ENCODE measurements at places on chromosomes 4 and X. TPM values are rescaled to one million over a fixed set of nuclear protein-coding genes. Genes with fewer than 3 reads are reported as not detected.

DNA sequence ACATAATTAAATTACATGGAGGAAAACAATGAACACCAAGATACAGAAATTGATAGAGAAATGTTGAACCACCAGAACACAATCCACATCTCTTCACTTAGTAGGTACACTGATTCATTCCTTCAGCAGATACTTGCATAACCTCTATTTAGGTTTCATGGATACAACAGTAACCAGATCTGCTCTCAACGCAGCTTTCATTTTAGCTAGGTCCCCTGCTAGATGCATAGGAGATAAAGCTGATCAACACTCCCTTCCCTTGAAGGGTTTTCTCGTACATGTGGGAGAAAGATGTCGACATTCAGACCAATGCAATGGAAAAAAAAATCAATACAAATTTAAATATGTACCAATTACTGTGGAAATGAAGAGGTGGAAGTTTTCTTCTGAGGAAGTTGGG is 37.3 kb downstream of the UNC5C start:
- DNase-seq = no peak
- no peaks in the 10 kb centered on the region for H3K27me3 ChIP-seq
- H3K27ac ChIP-seq = no peak overlapping the region
- no peak overlapping the region for H3K4me3 ChIP-seq
- no peaks in the 10 kb centered on the region for H3K36me3 ChIP-seq

DNA sequence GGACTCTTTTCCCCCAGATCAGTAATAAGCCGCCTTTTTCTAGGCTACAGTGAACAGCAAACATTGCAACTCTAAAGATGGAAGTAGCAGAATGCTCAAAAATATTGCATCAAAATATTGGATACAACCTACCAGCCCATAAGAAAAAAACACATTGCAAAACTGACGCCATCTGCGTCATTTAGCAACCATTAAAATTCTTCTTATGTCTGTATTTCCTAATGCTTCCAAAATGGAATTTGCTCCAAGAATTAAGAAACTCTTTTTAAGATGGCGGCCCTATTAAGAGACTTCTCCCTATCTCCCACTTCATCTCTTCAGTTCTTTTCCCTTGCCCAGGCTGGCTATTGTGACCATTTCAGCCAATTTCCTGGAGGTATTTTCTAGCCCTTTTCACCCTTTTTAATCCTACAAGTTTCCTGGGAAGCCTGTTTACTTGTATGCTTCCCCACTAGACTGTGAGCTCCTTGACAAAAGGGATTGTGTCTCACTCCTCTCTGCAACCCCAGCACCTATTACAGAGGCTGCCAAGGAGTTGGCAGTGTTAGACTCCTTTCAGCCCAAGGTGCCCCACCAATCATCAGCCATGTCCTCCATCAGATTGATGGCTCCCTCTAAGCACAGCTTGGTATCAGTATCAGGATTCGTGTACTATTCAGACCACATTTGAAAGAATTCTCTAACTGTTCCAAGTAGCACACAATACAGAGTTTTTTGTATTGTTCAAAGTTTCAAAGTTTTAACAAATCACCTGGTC is 4.4 kb downstream of the GPC3 start:
- no peak overlapping the region for H3K4me3 ChIP-seq
- H3K27ac ChIP-seq = no peak overlapping the region
- no peaks in the 10 kb centered on the region for H3K4me1 ChIP-seq
- DNase-seq = no peak
- H3K36me3 ChIP-seq = no peaks in the 10 kb centered on the region

GRCh38 chrX:94288325-94288724 is 614.3 kb downstream of the FAM133A start:
- peaks cover 4% of the 10 kb centered on the region for H3K27me3 ChIP-seq
- no peak for DNase-seq
- H3K36me3 ChIP-seq = no peaks in the 10 kb centered on the region
- H3K27ac ChIP-seq = no peak overlapping the region
- H3K4me1 ChIP-seq = no peaks in the 10 kb centered on the region

DNA sequence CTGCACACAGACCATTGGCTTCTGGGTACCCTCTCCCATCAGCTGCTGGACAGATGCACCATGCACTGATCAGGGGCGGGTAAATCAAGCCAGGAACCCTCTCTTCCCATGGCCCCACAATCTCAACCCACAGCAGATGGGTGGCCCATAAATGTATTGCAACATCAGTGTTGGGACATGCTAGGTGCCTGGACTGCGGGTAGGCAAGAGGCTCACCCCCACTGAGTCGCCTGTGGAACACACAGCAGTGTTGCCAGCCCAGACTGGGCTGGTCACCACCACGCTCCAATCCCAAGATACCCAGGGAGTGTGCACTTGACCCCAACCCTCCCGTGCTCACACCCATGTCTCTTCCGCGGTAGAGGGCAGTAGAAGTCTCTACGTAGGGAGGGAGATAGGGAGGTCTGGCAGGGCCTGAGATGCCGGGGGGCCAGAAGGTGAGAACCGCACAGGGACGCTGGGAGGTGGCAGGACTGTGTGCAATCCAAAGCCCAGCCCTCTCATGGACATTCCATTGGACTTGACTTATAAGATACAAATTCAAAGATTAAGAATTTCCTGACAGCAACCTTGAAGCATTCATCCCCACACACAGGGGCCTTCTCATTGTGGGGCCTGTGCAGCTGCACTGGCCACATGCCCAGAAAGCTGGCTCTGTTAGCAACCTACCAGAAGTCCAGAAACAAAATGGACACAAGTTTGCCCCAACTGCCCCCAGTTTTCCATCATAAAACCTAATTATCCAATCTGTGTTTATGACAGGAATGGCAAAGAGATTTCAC is 183.7 kb downstream of the NSUN7 start:
- no peaks in the 10 kb centered on the region for H3K4me1 ChIP-seq
- H3K4me3 ChIP-seq = no peak overlapping the region
- H3K27me3 ChIP-seq = no peaks in the 10 kb centered on the region
- H3K36me3 ChIP-seq = no peaks in the 10 kb centered on the region
- DNase-seq = no peak

DNA sequence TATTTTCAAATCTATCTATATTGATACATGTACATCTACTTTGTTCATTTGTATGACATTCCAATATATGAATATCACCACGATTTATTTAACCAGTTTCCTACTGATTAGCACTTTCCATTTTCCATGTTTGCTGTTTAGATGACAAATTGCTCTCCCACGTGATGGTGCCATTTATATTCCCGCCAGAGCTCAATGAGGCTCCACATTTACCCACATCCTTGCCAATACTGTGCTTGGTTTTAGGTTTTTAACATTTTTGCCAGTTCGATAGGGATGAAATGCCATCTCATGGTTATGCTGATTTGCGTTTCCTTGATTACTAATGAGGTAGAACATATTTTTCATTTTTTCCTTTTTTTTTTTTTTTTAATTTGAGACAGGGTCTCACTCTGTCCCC is 86.7 kb upstream of the TRIM2 start:
- no peaks in the 10 kb centered on the region for H3K4me1 ChIP-seq
- no peak for DNase-seq
- no peaks in the 10 kb centered on the region for H3K27me3 ChIP-seq
- no peak overlapping the region for H3K27ac ChIP-seq

- no peaks in the 10 kb centered on the region for H3K36me3 ChIP-seq
- H3K27me3 ChIP-seq = no peaks in the 10 kb centered on the region
- no peak overlapping the region for H3K27ac ChIP-seq
- H3K4me1 ChIP-seq = no peaks in the 10 kb centered on the region
- H3K4me3 ChIP-seq = no peak overlapping the region
Measured at GRCh38 chr4:2350982-2351381, 67.5 kb downstream of the ZFYVE28 start.

PDZD4 gene
- 1.8 TPM for total RNA-seq

ASIC5 gene
- not detected for total RNA-seq

KCNE5 gene
- total RNA-seq = 0.27 TPM

CUL4B gene
- total RNA-seq = 12.9 TPM

- H3K36me3 ChIP-seq = no peaks in the 10 kb centered on the region
- H3K4me3 ChIP-seq = no peak overlapping the region
- no peaks in the 10 kb centered on the region for H3K27me3 ChIP-seq
- H3K27ac ChIP-seq = no peak overlapping the region
Measured at GRCh38 chr4:52566136-52567031, 92.7 kb downstream of the USP46 start.

GRCh38 chrX:155819525-155819924 is 61.6 kb upstream of the VAMP7 start:
- H3K27ac ChIP-seq = no peak overlapping the region
- H3K4me1 ChIP-seq = no peaks in the 10 kb centered on the region
- H3K27me3 ChIP-seq = no peaks in the 10 kb centered on the region
- no peak for DNase-seq
- H3K4me3 ChIP-seq = no peak overlapping the region

GRCh38 chr4:2408401-2408958 is 10.0 kb downstream of the ZFYVE28 start:
- H3K27ac ChIP-seq = no peak overlapping the region
- no peak overlapping the region for H3K4me3 ChIP-seq
- H3K27me3 ChIP-seq = no peaks in the 10 kb centered on the region
- no peaks in the 10 kb centered on the region for H3K36me3 ChIP-seq
- H3K4me1 ChIP-seq = no peaks in the 10 kb centered on the region

DNA sequence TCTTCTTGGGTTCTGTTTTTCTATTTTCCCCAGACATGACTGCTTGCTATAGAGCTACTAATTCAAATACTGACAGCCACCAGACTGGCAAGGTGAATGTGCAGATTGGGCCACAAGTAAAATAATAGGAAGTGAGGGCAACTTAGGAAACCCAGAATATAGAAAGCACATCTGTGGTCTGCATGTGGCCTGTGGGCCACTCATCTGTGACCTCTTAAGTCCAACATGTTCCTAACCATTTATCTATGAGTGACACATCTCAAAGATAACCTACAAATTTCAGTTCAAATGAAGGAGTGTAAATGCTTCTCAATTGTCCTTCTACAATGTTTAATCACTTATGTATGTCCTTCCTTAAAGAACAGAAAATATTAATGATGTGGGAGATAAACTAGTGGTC is 128.9 kb downstream of the REELD1 start:
- no peaks in the 10 kb centered on the region for H3K4me1 ChIP-seq
- H3K4me3 ChIP-seq = no peak overlapping the region
- no peak overlapping the region for H3K27ac ChIP-seq

GRCh38 chr4:16916719-16917337 is 18.4 kb upstream of the LDB2 start:
- H3K27ac ChIP-seq = no peak overlapping the region
- no peaks in the 10 kb centered on the region for H3K4me1 ChIP-seq
- no peak overlapping the region for H3K4me3 ChIP-seq

GRCh38 chr4:76764251-76764650 is 133.7 kb downstream of the SOWAHB start:
- H3K4me3 ChIP-seq = no peak overlapping the region
- H3K27ac ChIP-seq = no peak overlapping the region
- H3K4me1 ChIP-seq = no peaks in the 10 kb centered on the region
- no peaks in the 10 kb centered on the region for H3K27me3 ChIP-seq
- H3K36me3 ChIP-seq = no peaks in the 10 kb centered on the region
- DNase-seq = no peak

GRCh38 chrX:113315927-113316326 is 475.3 kb upstream of the AMOT start:
- H3K4me3 ChIP-seq = no peak overlapping the region
- H3K4me1 ChIP-seq = no peaks in the 10 kb centered on the region
- no peaks in the 10 kb centered on the region for H3K36me3 ChIP-seq
- DNase-seq = no peak
- no peaks in the 10 kb centered on the region for H3K27me3 ChIP-seq

DNA sequence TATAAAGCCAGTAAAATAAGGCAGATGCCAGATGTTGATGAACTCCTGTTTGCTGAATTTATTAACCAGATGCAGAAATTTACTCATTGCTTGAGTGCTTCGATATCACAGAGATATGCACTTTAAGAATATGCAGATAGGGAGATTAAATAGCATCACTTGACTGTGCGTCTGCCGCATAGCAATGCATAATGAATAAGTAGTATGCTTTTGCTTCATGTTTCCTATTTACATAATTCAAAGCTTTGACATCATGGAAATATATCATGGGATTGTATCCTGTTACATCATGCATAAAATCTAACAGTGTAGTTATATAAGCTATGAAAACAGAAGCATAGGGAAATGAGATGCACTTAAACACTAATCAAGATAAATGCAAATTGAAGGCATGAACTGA is 45.9 kb downstream of the VEGFC start:
- no peak for DNase-seq
- no peaks in the 10 kb centered on the region for H3K36me3 ChIP-seq
- H3K27me3 ChIP-seq = no peaks in the 10 kb centered on the region
- no peak overlapping the region for H3K27ac ChIP-seq
- no peaks in the 10 kb centered on the region for H3K4me1 ChIP-seq

- peak; percentile 62 for DNase-seq
- no peaks in the 10 kb centered on the region for H3K27me3 ChIP-seq
- peaks cover 18% of the 10 kb centered on the region for H3K4me1 ChIP-seq
- H3K36me3 ChIP-seq = no peaks in the 10 kb centered on the region
Measured at GRCh38 chr4:2963966-2964471, 648 bp downstream of the GRK4 start.

DNA sequence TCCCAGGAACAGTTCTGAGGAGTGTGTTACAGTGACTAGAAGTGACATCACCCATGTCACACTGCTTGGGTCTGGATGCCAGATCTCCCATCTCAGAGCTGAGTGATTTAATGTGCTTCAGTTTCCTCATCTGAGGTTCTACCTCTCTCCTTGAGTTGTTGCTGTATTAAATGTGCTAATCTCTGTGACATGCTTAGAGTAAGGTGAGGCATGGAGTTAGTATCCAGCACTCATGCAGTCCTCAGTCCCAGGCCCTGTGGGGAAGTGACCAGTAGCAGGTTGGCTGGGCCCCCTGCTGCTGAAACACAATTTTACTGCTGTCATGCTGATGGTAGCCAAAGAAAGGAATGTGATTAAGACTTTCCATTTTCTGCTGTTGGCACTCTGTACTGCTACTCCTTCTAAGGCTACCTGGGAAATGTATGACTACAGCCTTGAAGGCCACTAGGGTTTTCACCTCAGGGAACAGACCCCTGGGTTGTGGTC is 639.6 kb downstream of the MID1IP1 start:
- H3K4me3 ChIP-seq = no peak overlapping the region
- H3K4me1 ChIP-seq = peaks cover 9% of the 10 kb centered on the region
- DNase-seq = no peak
- H3K27ac ChIP-seq = no peak overlapping the region
- no peaks in the 10 kb centered on the region for H3K36me3 ChIP-seq

DNA sequence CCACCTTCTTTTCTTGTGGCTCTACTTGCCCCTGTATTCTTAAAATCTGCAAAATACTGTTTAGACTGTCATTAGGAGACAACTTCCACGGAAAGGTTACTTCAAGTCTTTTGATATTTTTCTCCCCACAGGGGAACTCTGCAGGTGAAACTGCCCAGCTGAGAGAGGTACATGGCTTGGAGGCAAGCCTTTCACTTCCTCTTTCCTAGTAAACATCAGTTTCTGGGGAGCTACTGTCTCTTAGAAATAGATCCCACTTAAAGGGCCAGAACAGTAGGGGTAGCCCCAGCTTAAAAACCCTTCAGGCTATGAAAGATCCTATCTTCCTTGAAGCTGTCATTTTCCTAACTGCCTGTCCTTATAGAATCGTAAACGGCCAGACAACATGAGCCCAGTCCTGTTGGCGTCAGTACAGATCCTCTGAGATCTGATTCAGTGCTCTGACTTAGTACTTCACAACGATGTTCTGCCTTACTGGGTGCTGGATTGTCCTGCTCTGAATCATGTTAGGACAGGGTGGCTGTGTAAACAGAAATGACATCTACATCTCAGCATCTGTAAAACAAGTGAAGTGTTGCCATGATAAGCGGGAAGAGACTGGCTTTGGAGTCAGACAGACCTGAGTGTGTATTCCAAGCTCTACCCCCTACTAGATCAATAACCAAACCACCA is 102.1 kb downstream of the ITIH6 start:
- no peak for DNase-seq
- H3K27me3 ChIP-seq = no peaks in the 10 kb centered on the region
- H3K36me3 ChIP-seq = no peaks in the 10 kb centered on the region

LIAS gene
- 14.0 TPM for total RNA-seq

SPANXD gene
- total RNA-seq = not detected

All from right lobe of liver (tissue), 6 donors.